Muscle of arm (tissue), 14 donors: ENCODE measurements at places on chromosomes 2 and 18.

DNA sequence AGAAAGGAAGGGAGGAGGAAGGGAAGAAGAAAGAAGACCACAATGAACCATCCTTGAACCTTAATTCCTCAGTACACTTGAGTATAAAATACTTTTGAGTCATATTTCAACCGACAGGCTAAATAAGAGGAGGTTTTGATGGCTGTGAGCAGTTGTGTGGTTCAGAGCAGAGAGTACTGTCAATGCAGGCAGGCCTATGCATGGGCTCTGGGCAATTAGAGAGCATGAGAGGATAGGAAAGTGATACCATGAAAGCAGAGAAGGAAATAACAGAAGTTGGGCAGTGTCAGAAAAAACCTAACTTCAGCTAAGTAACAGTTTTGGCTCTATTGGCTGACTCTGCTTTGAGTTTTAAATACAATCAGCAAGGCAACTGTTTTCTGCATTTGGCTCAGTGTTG lies 123.6 kb upstream of the STK17B start:
- no peak for DNase-seq

DNA sequence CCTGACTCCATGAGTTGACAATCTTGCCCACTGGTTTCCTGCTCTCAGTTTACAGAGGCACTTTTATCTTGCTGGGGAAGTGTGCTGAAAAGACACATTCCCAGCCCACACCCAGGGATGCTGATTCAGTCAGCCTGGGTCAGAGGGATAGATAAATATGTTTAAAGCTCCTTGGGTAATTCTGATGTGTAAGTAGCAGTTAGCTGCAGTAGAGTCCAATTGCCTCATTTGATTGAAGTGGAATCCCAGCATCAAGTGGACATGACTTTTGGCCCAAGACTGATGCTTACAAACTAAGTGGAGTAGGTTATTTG lies 29.4 kb downstream of the PSD4 start:
- no peak for DNase-seq

- DNase-seq: no peak
These were observed 241.9 kb upstream of the SLC14A2 start for GRCh38 chr18:45373286-45373880.

DNA sequence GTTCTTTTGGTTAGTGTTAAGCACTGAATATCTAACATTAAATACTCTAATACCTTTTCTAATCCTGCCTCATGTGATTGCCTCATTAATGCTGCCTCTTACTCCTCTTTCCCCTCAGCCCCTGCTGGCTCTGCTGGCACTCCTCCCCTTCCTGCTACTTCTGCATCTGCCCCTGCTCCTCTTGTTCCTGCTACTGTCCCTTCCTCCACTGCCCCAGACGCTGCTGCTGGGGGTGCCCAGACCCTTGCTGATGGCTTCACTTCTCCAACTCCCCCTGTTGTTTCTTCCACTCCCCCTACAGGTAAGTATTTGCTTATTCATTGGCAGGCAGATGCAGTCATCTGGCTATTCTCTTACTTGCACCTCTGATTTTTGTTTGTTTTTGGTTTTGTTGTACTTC lies 68.5 kb downstream of the ABI2 start:
- no peak for DNase-seq

DNA sequence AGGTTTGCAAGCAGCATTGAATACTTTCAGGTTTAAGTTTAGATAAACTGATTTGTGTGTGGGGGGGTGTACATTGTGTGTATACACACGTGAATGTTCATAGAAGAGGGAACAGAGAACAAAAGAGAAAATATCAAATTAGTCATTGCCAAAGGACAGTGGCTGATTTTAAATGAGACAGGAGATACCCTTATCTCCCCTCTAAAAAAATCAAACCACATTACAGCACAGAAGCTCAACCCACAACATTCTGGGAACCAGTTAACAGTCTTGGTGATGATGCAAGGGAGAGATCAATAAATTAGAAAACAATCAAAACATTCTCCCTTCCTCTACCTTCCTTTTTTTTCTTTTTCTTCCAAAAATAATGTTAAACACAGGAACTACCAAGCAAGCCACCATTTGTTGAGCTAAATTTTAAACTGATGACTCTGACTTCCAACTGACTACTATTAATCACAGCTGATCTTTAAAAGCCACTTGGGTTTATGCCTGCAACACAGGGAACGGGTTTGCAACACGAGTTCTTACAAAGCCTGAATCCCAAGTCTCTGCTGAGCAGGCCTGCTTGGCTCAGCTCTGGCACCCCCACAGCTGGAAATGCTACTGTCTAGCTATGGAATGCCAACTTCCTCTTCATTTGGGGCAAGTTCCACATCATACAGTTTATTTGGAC lies 119.2 kb upstream of the ACVR1C start:
- DNase-seq: peak; percentile 11

- no peak for DNase-seq
These were observed 199.9 kb upstream of the PKDCC start for GRCh38 chr2:41847744-41848441.

DNA sequence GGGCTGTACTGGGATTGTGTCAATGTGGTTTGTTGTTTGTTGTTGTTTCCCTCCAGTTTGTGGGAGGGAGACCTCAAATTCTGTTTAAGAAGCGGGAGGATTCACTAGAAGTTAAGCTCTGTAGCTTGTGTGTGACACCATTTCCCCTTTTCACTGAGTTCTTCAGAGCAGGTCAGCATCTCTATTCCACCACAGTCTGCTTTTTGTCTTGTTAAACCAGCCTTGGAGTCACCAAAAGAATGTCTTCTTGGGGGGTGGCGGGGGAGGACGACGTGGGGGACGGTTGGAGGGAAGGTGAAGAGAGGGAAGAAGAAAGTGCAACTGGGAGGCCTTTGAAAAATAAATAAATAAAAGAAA lies 2.3 kb upstream of the BCL11A start:
- DNase-seq: no peak

- peak; percentile 14 for DNase-seq
These were observed 184.8 kb downstream of the NR4A2 start for GRCh38 chr2:156147594-156148330.

DNA sequence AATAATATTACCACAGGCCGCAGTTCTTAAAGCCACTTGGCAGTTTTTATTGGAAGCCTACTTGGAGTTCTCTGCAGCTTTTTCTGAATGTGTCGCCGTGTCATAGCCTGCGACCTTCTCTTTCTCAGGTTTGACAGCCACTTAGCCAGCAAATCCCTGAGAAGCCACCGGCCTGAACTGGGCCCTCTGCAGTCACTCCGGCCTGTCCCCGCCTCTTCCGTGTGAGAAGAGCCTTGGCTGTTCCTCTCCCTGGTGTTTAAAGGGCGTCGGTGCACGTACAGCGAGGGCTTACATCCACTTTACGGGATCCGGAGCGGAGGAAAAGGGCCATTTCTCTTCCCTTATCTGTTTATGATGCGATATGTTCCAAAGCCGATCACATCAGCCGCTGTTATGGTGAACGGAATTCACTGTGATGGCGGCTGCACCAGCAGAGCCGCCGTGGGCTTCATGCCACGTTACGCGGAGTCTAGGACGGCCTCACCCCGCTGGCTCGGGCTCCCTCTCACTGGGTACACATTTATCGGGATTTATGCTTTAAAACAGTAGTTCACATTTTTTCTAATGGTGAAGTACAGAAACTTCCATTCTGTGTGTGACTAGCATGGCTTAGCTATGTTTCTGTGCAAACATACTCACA lies 66.8 kb downstream of the GBX2 start:
- no peak for DNase-seq

DNA sequence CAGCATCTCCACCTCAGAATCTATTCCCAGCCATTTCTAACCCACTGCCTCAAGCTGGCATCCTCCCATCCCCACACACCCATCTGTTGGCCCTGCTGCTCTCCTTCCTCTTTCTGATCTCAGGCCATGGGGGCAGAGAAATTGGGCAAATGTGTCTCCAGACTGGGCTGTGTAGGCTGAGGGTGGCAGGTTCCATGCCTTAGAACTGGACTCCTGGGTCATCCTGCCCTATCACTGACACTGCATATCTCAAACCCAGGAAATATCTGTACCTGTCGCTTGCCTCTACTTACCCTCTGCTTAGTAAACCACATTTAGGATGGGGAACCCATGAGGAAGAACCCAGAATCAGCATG lies 1.8 kb downstream of the WNT10A start:
- no peak for DNase-seq

- no peak for DNase-seq
These were observed 17.2 kb downstream of the MAL start for GRCh38 chr2:95042472-95043271.

- DNase-seq: no peak
These were observed 53.5 kb downstream of the RASGRP3 start for GRCh38 chr2:33529771-33530481.

- DNase-seq: no peak
These were observed 855.2 kb upstream of the ID2 start for GRCh38 chr2:7826656-7827055.

DNA sequence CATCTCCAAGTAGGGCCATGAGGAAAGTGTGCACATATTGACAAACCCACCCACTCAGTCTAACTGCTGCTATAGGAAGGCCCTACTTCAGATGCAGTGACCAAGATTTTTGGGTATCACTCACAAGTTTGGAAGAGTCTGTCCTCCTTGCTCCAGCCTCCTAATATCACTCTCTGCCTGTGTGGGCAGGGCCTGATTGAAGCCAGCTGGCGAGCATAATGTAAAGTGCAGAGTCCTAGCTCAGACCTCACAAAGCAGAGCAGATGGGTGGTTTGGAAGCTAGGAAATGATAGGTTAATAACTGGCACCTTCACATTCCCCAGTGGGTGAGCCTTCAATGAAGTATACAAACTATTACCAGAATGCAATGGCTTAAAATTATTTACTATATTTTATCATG lies 11.2 kb upstream of the SULT1C3 start:
- no peak for DNase-seq

DNA sequence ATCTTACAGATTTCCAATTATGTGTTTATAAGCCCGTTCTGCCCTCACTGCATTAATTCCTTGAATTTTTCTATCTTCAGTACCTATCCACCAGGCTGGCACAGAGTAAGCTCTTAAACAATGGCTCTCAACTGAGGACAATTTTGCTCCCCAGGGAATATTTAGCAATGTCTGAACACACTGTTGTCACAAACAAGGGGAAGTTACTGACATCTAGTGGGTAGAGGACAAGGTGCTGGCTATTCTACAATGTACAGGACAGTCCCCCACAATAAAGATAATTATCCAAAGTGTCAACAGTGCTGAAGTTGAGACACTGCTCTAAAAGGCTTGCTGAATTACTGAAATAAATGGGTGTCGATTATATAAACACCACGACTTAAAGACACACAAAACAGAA lies 5.0 kb downstream of the NDUFS1 start:
- no peak for DNase-seq

- no peak for DNase-seq
These were observed 469.0 kb downstream of the TMEM182 start for GRCh38 chr2:103230796-103231195.

- no peak for DNase-seq
These were observed 1073.4 kb upstream of the ZEB2 start for GRCh38 chr2:145593280-145593679.

- DNase-seq: no peak
These were observed 157 bp downstream of the PTGR3 start for GRCh38 chr18:75208836-75209128.

DNA sequence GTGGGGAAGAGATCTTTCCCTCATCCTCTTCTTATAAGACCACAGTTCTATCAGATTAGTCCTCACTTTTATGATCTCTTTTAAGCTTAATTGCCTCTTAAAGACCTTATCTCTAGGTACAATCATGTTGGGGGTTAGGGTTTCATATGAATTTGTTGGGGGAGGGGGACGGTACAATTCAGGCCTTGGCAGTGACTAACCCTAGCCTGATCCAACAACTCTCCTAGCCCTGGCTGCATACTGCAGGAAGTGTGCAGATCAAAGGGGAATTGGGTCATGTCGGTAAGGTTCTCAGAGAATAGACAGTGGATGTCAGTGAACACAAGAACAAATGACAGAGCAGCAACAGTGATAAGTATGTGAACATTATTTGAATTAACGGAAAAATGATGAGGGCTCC lies 16.4 kb downstream of the CAPN13 start:
- no peak for DNase-seq

GRCh38 chr2:239224955-239225354 lies 175.9 kb downstream of the HDAC4 start:
- DNase-seq: no peak

DNA sequence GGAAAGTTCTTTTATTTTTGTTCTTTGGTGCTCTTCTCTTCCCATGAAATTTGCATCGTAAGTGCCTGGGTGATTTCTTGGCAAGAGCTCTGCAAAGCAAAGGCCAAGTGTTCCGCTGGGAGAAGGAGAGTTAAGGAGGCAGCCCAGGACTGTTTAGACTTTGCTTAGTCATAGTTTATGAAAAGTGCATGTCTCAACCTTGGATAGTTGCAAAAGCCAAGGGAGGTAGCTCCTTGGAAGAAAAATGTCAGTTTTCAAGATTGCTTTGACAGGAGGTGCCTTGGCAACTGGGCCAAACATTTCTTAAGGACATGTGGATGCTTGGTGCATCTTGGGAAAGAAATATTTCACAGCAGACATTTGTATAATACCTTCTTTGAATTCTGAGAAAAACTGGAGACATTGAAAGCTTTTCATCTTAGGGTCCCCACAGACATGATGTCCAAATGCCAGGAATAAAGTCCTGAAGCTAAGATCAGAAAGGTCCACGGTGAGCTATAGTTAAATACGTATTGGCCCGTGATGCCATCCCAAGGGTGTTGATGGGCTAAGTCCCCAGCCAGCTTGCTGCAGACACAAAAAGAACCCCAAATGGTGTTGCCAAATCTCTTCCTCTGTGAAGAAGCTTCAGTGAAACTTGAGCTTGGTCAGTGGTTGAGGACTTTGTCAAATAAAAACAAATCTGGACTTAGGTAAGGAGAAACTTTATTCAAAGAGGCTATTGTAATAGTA lies 96.3 kb upstream of the THUMPD2 start:
- DNase-seq: no peak

- no peak for DNase-seq
These were observed 201.2 kb downstream of the CMPK2 start for GRCh38 chr2:6664332-6665061.

GRCh38 chr2:59177748-59178147 lies 936.6 kb upstream of the FANCL start:
- DNase-seq: no peak

DNA sequence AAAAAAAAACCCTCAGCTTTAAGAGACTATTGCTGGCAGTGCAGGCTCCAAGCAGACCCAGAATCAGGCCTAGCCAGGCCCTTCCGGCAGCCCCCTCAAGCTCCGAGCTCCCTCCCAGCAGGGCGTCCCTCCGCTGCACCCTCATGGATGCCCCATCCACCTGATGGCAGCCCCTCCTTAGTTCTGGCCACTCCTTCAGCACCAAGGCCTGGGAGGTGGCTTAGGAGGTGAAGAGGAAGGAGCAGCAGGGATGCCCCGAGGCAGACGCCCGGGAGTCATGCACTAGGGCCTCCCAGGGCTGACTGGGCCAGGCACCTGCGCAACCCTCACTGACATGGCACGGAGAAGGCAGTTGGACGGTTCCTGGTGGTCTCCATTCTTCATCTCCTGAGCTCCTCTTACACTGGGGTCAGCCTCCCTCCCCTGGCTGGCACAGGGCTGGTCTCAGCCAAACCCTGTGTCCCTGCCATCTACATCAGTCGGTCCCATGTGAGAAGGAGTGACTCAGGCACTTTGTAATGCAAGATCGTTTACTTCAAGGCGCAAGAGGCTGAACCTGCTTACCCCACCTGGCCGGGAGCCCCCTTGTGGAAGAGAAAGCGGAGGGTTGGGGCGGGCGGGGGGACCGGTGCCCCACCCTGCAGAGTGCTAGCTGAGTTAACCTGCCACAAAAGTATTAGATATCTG lies 53.5 kb upstream of the ID2 start:
- DNase-seq: no peak

GRCh38 chr2:29655391-29656086 lies 265.8 kb downstream of the ALK start:
- no peak for DNase-seq
